ENCODE measurements at places on chromosomes 3 and 15.

DNA sequence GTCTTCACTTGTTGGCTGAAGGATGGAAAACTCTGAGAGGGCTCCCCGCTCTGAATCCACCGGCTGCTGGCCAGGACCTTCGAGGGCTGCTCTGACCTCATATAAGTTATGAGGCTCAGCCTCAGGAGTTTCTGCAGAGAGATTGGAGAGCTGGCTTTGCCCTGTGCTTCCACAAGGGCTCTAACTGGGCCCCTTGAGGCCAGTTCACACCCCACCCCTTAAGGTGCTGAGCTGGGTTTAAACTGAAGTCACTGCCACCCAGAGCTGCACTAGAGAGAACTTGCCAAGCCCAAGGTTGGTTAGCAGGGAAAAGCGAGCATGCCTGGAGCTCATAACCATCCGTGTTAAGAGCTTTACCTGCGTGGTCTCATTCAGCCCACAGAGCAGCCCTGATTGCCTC is 2.8 kb upstream of the CCDC33 start:
- DNase-seq: no peak

- no peak for DNase-seq
Observed at GRCh38 chr3:114067804-114068203, 11.3 kb downstream of the QTRT2 start.

DNA sequence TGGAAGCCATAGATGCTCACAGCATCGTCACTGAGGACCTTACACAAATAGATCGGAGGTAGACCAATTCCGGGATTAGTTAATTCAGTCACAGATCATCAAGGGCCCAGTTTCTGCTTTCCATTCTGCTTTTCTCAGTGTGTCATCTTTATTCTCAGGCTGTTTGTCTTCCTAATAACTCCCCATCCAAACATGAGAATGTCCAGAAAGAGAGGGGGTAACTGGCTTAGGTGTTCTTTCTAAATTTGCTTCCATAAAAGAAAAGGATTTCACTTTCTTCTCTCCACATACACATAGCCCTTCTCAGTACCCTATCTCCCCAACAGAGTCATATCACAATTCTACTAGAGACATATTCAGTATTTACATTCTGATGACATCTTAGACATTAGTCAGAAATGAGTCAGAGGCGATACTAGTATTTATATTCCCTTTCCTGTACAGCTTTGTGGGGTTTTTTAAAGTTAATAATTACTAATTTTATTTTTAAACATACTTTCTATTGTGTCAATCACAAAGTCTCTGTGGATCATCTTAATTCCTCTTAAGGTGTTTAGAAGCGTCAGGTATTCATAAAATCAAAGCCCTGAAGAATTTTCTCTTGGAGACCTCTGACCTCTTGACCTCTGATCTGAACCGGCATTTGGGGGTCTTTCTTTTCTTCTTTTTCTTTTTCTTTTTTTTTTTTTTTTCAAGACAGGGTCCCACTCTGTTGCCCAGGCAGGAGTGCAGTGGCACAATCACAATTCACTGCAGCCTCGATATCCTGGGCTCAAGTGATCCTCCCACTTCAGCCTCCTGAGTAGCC is 24.3 kb upstream of the IL12A start:
- no peak for DNase-seq

DNA sequence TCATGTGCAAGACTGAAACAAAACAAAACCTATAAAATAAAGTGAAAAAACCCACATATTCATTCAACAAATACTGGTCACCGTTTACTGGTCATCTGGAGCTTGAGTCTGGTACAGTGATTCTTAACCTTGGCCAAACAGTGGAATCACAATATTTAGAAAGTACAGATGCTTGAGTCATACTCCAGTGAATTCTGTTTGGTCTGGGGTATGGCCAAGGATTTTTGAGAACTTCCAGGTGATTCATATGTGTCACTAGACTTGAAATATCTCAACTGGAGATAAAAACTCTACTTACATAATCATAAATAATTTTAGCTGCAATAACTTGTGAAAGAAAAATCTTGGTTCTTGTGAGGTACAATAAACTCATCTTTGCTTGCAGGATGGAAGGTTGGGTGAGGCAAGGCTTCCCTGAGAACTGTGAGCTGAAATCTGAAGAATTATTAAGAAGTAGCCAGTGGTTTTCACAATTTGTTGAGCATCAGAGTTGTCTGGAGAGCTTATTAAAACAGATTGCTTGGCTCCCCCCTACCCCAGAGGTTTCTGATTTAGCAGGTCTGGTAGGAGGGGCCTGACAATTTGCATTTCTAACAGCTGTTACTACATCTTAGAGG is 9.6 kb downstream of the NEK11 start:
- DNase-seq: no peak

DNA sequence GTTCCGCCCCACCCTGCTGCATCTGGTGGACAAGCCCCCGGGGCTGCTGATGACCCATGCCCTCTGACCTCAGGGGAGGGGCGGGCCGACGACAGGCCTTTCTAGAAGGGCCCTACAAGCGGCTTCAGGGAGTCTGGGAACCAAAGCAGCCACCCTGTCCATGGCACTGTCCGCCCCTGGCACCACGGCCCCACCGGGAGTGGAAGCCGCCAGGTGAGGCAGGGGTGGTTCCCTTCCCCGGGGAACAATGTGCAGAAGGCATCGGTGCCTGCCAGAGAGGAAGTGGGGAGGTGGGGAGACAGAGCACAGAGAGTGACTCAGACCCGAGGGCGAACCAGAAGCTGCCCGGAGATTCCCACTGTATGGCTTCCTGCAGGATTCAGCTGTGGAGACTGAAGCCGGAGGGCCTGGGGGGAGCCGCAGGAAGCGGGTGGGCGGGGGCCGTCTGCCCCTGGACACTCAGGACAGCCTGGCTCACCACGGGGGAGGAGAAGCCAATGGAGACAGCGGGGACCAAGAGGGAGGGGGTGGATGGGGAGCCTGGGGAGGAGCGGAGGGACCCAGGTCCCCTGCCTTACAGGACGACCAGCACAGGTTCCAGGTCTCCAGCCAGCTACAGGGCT is 134.0 kb downstream of the TPRA1 start:
- DNase-seq: no peak

DNA sequence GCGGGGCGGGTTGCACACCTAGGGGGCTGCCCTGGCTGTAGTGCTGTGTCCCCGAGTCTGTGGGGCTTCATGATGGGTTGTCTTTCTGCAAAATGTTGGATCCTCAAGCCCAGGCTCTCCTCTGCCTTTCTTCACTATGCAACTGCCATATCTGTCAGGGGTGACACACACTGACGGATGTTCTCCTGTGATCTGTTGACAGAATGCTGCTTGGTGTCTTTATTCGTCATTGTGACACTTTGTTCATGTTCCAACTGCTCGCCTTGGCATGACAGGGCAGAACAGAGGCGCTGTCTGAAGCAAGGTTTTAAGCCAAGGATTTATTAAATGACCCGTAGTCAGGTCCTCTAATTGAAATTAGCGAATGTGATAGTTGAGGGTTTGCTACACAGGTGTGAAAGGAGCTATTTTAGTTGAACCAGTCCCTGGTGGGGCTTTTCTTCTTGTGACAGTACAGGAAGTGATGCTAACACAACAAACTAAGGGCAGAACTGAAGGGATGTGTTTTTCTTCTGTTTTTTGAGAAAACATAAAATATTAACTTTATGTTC is 173.4 kb downstream of the MCTP2 start:
- DNase-seq: no peak

DNA sequence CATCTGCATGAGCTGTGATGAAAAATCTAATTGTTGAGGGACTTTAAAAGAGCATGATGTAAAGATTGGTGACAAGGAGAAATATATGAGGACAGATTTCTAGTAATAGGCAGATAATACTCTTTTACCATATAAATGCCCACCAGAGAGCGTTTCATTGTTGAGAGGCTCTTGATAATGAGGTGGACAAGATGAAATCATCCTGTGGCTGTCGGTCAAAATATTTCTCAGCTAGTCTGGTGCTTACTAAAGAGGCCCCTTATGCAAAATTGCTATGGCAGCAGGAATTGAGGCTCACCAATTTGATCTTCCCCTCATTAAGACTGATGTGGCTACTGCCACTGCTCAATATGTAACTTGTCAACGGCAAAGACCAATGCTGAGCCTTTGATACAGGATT is 225.0 kb upstream of the RASGRP1 start:
- no peak for DNase-seq

- no peak for DNase-seq
Observed at GRCh38 chr3:22361521-22361920, 610.5 kb upstream of the ZNF385D start.

DNA sequence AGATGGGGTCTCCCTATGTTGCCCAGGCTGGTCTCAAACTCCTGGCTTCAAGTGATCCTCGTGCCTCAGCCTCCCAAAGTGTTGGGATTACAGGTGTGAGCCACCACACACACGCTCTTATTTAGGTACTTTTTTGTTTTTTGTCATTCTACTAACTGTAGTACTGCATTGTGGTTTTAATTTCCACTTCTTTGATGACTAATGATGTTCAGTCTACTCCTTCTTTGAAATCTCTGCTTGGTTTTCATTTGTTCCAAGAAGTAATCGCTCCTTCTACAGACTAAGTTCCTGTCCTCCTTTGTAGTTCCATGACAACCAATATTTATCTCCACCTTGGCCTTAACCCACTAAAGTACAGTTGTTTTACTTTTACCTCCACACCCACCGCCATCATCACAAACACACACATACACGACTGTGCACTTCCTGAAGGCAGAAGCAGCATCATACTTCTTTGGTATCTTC is 529 bp upstream of the DLEC1 start:
- no peak for DNase-seq

GRCh38 chr15:87155771-87156170 is 1076.1 kb downstream of the AGBL1 start:
- no peak for DNase-seq

DNA sequence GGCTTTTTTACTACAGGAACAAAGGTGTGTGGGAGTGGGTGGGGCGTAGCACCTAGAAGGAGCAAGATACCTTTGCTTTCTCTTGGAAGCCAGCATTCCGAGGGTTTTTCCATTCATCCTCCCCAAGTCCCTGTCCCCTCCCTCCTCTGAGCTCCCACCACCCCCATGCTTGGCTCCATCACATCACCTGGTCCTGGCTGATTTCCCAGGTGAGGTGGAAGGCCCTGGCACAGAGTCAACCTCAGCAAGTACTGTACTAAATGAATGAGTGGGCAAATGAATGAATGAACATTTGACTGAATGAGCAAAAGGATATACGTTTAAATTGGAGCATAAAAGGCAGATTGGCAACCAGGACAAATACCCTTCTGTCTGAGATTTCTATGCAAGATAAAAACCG is 45.4 kb downstream of the DZIP1L start:
- DNase-seq: no peak

- DNase-seq: no peak
Observed at GRCh38 chr3:131053043-131053859, 26.6 kb downstream of the NEK11 start.

GRCh38 chr15:71155534-71155933 is 40.3 kb downstream of the THSD4 start:
- DNase-seq: no peak

DNA sequence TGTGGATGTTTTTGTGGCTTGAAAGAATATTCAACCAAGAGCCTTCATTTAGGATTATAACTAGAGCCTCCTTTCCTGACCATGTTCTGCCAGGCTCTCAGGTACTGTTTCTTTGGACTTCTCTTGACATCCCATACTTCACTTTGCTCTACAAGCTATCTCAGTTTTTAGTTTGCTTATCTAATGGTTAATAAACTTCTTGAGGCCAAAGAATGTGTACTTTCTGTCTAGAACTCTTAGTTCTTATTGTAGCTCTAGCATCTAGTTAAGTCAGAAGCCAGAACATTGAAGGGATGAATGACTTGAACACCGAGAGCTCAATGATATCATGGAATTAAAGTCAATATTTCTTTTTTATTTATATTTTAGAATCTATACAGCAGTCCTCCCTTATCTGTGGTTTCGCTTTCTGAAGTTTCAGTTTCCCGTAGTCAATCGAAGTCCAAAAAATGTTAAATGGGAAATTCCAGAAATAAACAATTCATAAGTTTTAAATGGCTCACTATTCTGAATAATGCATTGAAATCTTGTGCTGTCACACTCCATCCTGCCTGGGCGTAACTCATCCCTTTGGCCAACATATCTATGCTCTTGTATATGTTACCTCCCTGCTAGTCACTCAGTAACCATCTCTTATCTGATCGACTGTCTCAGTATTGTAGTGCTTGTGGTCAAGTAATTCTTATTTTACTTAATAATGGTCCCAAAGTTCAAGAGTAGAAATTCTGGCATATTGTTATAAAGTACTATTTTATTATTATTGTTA is 368.6 kb upstream of the RBMS3 start:
- DNase-seq: no peak

DNA sequence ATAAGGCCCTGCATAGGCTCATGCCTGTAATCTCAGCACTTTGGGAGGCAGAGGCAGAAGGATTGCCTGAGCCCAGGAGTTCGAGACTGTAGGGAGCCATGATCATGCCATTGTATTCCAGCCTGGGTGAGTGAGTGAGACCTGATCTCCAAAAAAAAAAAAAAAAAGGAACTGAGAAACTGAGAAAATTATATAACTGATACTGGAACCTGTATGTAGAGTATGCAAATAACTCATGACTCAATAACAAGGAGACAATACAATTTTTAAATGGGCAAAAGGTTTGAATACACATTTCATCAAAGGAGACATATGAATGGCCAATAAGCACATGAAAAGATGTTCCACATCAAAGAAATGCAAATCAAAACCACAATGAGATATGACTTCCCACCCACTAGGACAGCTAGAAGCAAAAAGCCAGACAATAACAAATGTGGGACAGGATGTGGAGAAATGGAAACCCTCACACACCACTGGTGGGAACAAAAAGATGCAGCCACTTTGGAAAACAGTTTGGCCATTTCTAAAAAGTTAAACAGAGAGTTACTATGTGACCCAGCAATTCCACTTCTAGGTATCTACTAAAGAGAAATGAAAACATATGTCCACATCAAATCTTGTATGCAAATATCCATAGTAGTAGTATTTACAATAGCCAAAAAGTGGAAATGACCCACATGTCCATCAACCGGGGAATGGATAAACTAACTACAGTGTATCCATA is 70.7 kb downstream of the IQSEC1 start:
- no peak for DNase-seq

- DNase-seq: no peak
Observed at GRCh38 chr3:45082142-45082538, 56.0 kb downstream of the CLEC3B start.

GRCh38 chr3:169662132-169662842 is 1.2 kb downstream of the MECOM start:
- no peak for DNase-seq

All from activated naive CD4-positive, alpha-beta T cell (primary cell).